ENCODE measurements at places on chromosomes 4 and X. TPM values are rescaled to one million over a fixed set of nuclear protein-coding genes. Genes with fewer than 3 reads are reported as not detected.

SMIM10L2A gene
- 0.07 TPM for total RNA-seq

- no peak for DNase-seq
Observed at GRCh38 chrX:123859409-123859845, 426 bp upstream of the XIAP start.

DNA sequence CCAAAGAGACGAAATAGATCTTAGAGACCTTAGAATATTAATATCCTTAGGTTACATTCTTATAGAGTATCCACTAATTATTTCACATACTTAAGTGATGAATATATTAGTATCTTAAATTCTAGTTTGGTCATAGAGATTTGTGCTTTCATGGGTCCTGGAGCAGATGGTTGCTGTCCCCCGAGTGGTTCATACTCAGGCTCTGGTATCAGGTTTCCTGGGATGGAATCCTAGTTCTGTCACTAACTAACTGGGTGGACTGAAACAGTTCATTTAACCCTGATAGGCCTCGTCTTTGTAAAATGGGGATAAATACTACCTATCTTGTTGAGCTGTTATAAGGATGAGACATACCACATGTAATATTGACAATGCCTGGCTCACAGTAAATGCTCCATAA is 264.6 kb downstream of the TENM3 start:
- no peak for DNase-seq

ZCCHC12 gene
- not detected for total RNA-seq

- DNase-seq = no peak
Observed at GRCh38 chr4:184228056-184228705, 10.5 kb upstream of the ENPP6 start.

All from HT1080 (cell line).